Transverse colon (tissue), 4 donors: ENCODE measurements at places on chromosomes 4 and X.

- DNase-seq = no peak
Observed at GRCh38 chr4:14308229-14308651, 680.7 kb upstream of the BOD1L1 start.

GRCh38 chr4:139629436-139630125 is 36.0 kb upstream of the MGST2 start:
- DNase-seq = no peak

DNA sequence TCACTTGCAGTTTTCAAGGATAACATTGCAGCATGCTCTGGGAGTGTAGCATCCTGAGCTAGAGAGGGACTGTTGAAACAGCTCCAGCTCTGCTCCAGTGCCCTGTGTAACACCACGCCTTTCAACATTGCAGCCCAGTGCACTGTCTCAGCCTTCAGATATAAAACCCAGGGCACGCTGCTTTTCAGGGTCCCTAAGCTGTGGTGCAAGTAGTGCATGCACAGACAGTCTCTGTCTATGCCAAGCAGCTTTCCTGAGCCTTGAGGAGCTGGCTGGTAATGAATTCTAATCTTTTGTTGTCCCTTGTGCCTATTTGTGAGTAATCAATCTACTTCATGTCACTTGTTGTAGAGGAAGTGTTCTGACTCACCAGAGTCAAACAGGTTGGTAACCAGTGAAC is 897.0 kb downstream of the ARAP2 start:
- no peak for DNase-seq

- DNase-seq = no peak
Observed at GRCh38 chr4:71396382-71396781, 57.6 kb downstream of the SLC4A4 start.

DNA sequence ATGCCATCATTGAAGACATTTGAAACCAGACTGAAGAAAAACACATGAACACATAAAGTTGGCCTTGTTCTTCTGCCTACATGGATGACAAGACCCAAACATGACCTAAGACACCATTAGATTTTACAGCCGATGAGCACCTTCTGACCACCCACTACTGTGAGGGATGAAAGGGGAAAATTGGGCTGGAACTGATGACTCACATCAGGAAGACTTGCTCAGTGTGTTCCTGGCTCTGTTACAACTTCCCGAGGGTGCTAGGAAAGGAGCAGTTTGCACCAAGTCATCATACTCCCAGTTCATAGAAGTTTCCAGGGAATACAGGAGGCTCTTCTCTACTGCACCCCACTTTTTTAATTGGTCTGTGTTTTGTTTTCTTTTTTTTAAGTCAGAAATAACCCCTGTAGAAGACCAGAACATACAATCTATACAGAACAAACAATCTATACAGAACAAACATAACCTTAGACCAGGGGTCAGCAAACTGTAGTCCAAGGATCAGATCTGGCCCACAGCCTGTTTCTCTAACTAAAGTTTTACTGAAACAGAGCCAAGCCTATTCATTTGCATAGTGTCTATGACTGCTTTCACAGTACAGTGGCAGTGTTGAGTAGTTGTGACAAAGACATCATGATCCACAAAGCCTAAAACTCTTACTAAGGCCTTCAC is 25.3 kb downstream of the BTC start:
- no peak for DNase-seq

DNA sequence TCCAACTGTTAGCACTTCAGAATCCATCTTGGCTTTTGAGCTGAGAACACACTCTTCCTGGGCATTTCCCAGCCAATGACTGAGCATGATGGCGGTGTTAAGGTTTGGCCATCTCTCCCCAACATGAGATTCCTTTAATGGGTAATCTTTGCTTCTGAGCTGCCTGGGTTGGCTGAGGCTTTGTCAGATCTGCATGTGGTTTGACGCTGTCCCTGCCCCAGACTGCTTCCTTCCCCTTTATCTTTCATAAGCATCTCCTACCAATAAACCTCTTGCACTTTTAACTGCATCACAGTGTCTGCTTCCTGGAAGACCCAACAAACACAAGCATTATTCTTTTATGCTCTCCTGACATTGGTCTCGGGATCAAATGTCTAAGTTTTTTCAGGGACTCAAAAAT is 31.5 kb upstream of the DIPK2B start:
- DNase-seq = no peak

DNA sequence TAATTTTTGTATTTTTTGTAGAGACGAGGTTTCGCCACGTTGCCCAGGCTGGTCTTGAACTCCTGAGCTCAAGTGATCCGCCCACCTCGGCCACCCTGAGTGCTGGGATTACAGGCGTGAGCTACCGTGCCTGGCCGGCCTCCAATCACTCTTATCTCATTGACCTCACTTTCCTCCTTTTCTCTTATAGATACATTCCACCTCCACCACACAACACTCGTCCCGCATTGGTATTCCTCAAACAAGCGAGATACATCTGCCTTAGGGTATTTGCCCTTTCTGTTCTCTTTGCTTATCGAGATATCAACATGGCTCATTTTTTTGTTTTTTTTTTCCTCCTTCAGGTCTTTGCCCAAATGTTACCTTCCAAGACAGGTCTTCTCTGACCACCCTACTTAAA is 1.8 kb upstream of the PRPS1 start:
- DNase-seq = no peak
